ENCODE measurements at places on chromosomes 12 and 14.

GRCh38 chr14:96649327-96649601, 147.1 kb downstream of the PAPOLA start:
- DNase-seq, result no peak

- no peak for DNase-seq
These were observed 105.2 kb upstream of the SYT1 start for GRCh38 chr12:78759367-78759766.

- DNase-seq, result no peak
These were observed 275.1 kb downstream of the NRXN3 start for GRCh38 chr14:78445275-78445674.

- no peak for DNase-seq
These were observed 545 bp downstream of the CPSF2 start for GRCh38 chr14:92122351-92122677.

DNA sequence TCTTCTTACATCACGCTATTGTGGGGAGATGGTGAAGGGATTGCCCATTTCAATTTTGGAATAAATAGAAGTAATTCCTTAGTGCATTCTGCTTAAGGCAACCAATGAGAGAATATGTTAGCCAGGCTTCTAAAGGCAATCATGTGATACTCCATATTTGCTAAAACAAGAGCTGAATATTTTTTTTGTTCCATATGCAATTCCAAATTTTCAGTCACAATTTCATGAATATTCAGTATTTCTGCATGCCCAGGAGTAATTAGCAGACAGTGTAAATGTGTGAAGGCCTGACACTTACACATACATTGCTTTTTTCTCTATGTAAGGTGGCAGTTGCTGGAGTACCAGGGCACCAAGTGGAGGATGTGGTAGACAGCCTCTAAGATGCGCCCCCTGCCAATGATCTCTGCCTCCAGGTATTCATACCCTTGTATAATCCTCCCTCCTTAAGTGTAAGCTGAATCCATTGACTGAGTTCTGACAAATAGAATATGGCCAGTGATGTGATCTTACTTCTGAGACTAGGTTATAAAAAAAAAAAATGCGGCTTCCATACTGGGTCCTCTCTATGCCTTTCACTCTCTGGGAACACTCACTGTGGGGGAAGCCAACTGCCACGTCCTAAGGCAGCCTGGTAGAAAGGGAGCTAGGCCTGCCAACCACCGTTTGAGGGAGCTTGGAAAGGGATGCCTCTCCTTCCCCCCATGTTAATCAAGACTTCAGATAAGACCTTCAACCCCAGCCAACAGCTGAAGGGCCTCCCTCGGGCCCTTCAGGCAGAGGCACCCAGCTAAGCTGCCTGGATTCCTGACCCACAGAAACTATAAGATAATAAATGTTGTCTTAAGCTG, 62.7 kb upstream of the PTGR2 start:
- no peak for DNase-seq

DNA sequence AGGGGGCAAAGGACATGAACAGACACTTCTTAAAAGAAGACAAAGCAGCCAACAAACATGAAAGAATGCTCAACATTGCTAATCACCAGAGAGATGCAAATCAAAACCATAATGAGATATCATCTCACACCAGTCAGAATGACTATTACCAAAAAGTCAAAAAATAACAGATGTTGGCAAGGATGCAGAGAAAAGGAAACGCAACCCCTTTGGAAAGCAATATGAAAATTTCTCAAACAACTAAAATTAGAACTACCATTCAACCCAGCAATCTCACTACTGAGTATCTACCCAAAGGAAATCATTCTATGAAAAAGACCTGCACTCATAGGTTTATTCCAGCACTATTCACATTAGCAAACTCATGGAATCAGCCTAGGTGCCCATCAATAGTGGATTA, 25.6 kb downstream of the MDM1 start:
- no peak for DNase-seq

GRCh38 chr14:104983231-104983721, 2.3 kb upstream of the CLBA1 start:
- DNase-seq, result no peak

GRCh38 chr14:105013150-105013785, 7.6 kb downstream of the CDCA4 start:
- peak; percentile 11 for DNase-seq

- DNase-seq, result no peak
These were observed 15.0 kb downstream of the GXYLT1 start for GRCh38 chr12:42129595-42130204.

- DNase-seq, result no peak
These were observed 103.3 kb upstream of the PMCH start for GRCh38 chr12:102300824-102301461.

DNA sequence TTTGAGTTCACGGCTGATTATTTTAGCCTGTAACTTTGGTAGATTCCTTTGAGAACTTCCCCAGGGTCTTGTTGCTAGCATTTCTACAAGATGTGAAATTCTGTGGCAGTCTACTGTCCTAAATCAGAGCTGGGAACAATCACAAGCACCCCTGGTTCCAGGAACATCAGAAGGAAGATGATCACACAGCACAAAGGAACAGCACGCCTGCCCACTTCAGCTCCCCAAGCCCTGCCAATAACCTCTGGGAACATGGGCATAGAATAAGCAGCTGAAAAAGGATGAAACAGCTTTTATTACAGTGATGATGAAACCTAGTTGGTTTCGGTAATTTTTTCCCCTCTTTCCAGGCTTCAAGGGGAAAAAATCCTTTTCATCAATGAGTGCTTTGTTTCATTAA, 12.3 kb downstream of the GPR19 start:
- DNase-seq, result no peak

DNA sequence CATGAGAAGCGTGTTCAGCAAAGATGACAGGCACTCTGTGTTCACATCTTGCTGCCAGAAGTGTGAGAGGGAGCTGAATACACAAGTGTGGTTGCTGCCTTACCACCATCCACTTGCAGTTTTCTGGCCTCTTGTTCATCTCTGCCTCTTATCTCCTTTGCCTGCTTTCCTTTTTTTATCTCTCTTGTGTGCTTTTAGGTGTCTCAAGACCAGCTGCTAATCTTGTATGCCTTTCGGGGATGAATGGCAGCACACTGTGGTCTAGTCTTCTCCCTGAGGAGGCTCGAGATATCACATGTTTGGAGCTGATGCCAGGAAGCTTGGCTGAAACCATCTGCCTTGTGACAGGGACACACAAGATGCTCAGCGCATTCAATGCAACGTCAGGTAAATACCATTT, 17.2 kb downstream of the FAM234B start:
- no peak for DNase-seq

GRCh38 chr12:53601296-53601847, 24.8 kb downstream of the ATF7 start:
- peak; percentile 21 for DNase-seq

- DNase-seq, result no peak
These were observed 1.2 kb downstream of the RPH3A start for GRCh38 chr12:112792743-112793142.

- DNase-seq, result no peak
These were observed 83.2 kb downstream of the PAH start for GRCh38 chr12:102833687-102834441.

- no peak for DNase-seq
These were observed 77.7 kb upstream of the KITLG start for GRCh38 chr12:88658009-88658408.

DNA sequence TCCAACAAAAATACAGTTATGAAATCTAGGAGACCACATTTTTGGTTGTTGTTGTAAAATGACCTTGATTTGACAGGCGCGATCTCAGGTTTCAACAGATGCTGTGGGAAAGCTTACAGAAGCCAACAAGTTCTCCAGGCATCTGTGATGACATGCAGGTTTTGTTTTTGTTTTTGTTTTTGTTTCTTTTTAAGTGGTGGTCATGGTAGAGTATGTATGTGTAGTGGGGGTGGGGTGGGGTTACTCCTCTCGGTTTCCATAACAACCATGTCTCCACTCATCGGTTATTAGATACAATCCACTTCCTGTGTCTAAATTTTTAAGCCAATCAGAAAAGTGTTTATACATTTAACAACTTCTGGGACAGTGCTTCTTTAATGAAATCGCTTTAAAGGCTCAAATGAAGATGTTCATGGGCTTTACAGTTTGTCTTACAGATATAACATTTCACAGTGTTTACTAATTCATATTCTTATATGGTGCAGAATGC, 199.9 kb upstream of the FOXN3 start:
- no peak for DNase-seq

DNA sequence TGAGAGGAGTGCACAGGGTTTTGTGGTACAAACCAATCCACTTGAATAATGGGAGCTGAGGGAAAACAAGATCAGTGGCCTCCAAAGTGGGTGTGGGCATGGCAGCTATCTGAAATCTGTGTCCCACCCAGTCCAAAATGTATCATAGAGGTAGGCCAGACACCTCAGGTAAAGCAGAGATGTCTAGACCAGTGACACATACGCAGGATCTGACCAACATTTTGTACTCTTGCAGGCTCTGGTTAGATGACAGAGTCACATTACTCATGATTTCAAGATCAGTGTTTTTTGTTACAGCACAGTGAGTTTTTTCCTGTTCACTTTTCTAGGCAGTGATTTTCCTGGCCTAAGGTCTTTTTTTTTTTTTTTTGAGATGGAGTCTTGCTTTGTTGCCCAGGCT, 211.8 kb downstream of the PCNX1 start:
- DNase-seq, result no peak

GRCh38 chr12:110533607-110534006, 31.5 kb downstream of the RAD9B start:
- no peak for DNase-seq

DNA sequence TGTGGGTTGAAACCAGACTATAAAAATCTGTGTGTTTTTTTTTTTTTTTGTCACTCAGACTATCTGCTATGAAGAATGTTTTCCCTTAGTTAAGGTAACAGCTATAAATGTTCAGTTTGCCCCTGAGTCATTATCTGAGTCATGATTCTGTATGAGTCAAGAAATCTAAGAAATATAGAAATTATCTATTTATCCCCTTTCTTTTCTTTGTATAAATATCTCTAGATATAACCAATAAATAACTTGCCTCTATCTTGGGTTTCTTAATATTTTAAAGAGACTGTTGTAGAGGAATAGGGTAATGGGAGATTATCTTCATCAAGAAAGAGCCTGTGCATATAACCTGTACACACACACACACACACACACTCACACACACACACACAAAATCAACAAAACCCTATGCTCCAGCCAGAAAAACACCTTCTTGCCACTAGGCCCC, 161.7 kb upstream of the EEA1 start:
- DNase-seq, result no peak

DNA sequence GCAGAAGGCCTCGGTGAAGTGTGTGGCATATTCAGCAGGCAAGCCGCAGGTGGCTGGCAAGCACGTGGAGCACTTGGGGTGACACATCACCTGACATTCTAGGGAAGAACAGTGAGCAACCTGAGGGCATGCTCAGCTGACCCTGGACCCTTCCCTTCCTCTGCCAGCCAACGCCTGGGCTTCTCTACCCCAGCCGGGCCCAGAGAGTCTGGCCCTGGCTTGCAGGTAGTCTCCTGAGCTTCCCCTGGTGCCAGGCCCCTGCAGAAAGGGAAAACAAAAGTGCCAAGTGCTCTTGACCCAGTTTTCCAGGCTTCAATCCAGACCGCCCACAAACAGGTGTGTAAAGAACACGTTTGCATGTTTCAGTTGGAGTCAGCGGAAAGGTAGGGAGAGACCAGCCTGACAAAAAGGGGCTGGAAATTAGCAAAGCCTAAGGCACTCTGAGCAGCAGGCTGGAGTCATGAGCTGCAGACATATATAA, 45.7 kb downstream of the PRKAB1 start:
- no peak for DNase-seq

DNA sequence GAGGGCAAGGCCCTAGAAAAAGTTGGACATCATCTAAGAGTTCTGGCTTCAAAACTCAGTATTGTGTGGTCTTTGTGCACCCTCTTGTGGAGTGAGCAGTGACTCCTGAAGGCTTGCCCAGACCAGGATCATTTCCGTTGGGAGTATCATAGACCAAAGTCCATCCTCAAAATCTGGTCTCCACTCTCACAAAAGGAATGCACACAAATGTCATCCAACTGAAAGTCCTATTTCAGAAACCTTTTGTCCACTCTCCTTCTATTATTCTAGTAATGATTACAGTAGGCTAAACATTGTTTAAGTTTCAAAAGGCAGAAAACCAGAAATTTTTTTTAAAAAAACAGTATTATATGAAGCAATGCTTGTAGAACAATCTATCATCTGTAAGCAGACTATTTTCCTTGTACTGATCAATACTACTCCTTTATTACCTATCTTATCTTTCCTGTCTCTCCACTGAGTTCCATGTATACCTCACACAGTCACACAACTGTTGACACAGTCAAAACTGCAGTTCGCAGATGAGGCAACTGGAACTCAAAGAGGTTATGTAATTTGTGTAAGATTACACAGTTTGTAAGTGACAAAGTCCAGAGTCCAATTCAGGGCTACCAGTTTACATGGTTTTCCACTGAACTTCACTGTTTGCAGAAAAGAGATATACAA, 41.4 kb downstream of the COX16 start:
- peak; percentile 72 for DNase-seq

- no peak for DNase-seq
These were observed 1.6 kb upstream of the SLC6A13 start for GRCh38 chr12:264269-264668.

DNA sequence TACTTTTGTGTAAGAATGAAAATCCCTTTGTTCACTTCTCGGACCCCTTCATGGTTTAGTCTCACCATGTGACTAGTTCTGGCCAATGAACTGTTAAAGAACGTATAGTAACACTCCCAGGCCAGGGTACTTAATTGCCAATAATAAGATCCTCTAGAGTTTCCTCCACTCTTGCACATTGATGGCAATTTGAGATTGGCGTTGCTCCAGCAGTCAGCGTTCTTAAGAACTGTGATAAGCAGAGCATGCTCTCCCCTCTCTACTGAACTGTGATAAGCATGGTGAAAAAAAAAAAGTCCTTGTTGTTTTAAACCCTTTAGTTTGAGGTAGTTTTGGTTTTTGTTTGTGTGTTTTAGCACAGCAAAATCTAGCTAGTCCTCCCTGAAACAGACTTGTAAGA, 854.5 kb downstream of the SLC6A15 start:
- DNase-seq, result no peak

DNA sequence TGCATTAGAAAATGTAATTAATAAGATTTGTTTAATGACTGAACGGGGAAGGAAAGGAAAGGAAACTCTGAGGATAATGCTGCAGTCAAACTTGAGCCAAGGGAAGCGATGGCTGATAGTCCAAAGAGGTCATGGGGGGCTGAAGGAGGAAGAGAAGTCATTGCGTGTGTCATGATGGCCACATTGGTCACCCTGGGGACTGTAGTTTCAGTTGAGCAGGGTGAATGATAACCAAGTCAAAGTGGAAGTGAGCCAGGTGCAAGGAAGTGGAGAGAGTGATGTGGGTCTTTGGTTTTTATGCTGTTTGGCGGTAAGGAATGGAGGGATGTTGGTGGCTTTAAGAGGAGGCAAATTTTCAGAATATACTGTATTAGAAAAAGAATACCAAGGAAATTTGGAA, 21.6 kb downstream of the C12orf75 start:
- no peak for DNase-seq
